ENCODE measurements at places on chromosomes 5 and 9.
A peak's percentile ranks its signal among the peaks of the same experiment; 100 is the strongest.

DNA sequence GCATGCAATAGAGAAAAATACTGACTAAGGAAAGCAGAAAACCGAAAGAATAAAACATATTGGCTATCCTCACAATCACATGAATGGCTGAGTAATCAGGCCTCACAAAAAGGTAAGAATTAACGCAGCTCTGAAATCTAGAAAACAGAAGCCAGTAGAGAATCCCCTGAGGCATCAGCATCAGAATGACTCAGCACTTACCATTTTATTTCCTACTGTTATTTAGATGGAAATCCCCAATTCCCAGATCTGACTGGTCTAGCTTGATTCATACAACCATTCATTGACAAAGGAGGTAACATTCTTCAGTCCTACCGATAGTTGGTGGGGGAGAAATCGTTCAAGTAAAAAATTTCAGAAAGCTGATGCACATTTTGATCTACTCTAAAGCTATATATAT lies 1408.4 kb upstream of the WWC1 start:
- H3K4me1 ChIP-seq, result no peaks in the 10 kb centered on the region
- DNase-seq, result no peak
- H3K4me3 ChIP-seq, result no peak overlapping the region
- no peaks in the 10 kb centered on the region for H3K27me3 ChIP-seq
- no peak overlapping the region for H3K27ac ChIP-seq

DNA sequence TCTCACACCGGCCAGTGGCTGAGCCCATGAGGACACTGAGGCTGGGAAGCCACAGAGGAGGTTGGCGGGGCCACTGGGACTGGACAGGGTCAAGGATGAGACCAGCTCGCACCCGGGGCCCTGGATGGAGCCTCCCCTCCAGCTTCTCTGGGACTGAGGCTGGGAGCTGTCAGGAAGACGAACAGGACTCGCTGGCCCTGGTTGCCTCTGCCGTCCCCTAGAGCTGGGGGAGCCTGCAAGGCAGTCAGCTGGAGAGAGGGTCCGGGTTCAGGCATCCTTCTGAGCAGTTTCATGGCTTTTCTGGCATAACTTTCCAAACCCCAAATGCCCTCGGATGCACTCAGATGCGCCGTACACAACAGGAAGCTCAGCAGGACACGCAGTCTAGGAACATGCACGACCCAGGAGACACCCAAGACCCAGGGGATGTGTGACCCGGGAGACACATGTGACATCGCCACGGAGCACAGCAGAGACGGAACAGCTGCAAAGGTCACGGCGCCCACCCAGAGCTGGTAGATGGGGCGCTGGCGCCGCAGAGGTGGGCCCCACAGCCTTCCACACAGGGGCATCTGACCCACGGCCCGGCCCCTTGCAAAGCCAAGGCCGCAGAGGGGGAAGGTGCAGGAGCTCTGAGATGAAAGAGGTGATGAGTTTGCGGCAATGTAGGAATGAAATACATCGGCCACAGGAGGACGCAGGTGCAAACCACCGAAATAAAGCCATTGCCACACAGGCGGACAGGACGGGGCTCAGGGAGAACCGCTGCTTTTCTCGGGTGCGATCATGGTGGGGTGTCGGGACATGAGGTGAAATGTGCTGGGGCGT lies 17.1 kb downstream of the TPPP start:
- H3K36me3 ChIP-seq, result no peaks in the 10 kb centered on the region
- peaks cover 6% of the 10 kb centered on the region for H3K4me1 ChIP-seq
- no peak overlapping the region for H3K4me3 ChIP-seq
- no peak for DNase-seq

- H3K36me3 ChIP-seq, result no peaks in the 10 kb centered on the region
- peaks cover 3% of the 10 kb centered on the region for H3K27me3 ChIP-seq
- peaks cover 3% of the 10 kb centered on the region for H3K4me1 ChIP-seq
- no peak overlapping the region for H3K27ac ChIP-seq
- no peak overlapping the region for H3K4me3 ChIP-seq
Measured at GRCh38 chr5:168076561-168076991, 214.9 kb upstream of the WWC1 start.

GRCh38 chr9:81824802-81825730 lies 103.2 kb upstream of the SPATA31D4 start:
- no peak overlapping the region for H3K4me3 ChIP-seq
- DNase-seq, result no peak
- H3K36me3 ChIP-seq, result no peaks in the 10 kb centered on the region
- H3K27ac ChIP-seq, result no peak overlapping the region
- H3K27me3 ChIP-seq, result no peaks in the 10 kb centered on the region
- no peaks in the 10 kb centered on the region for H3K4me1 ChIP-seq

GRCh38 chr5:158060212-158060611 lies 201.3 kb upstream of the CLINT1 start:
- no peak for DNase-seq
- H3K4me3 ChIP-seq, result no peak overlapping the region
- no peak overlapping the region for H3K27ac ChIP-seq
- peaks cover 18% of the 10 kb centered on the region for H3K27me3 ChIP-seq

DNA sequence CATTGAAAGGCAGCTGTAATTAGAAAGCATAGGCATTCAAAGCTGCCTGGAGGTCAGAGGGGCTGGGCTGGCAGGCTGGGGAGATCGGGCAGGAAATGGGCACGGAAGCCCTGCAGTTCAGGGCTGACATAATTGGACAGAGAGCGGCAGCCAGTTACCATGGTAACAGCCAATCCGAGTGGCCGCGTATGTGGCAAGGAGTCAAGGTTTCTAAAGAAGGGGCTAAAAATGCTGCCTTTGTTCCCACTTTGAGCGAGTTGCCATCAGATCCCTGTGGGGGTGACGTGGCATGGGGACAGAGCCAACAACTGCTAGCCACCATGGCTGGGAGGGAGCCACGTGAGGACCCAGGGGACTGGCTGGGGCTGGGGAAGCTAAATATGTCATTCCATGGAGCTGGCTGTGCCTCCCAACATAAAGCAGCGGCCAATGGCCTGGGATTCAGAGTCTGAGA lies 44.7 kb upstream of the NDFIP1 start:
- DNase-seq, result peak; percentile 46
- no peak overlapping the region for H3K27ac ChIP-seq
- peaks cover 11% of the 10 kb centered on the region for H3K4me1 ChIP-seq
- no peak overlapping the region for H3K4me3 ChIP-seq
- peaks cover 6% of the 10 kb centered on the region for H3K27me3 ChIP-seq

DNA sequence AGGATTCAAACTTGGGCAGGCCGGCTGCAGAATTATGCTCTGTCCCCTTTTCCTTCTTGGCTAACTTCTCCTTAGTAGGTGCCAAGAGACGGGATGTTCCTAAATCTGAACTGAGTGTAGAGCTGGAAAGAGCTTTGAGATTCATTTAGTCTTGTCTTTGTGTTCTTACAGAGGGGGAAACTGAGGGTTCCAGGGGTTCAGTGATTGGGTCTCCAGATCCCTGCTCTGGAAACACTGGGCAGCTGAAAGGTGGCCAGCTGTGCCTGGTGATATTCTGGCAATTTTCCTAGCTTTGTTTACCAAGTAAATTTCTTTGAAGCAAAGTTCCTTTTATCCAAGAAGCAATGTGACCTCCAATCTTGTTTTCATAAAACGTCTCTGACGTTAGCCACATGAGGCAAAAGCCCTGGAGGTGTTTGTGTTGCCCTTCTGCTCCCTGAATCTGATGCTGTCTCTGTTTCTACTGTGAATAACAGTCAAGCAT lies 288.7 kb downstream of the ZSWIM6 start:
- peaks cover 26% of the 10 kb centered on the region for H3K27me3 ChIP-seq
- H3K36me3 ChIP-seq, result no peaks in the 10 kb centered on the region
- no peak overlapping the region for H3K27ac ChIP-seq
- H3K4me3 ChIP-seq, result no peak overlapping the region
- H3K4me1 ChIP-seq, result no peaks in the 10 kb centered on the region

DNA sequence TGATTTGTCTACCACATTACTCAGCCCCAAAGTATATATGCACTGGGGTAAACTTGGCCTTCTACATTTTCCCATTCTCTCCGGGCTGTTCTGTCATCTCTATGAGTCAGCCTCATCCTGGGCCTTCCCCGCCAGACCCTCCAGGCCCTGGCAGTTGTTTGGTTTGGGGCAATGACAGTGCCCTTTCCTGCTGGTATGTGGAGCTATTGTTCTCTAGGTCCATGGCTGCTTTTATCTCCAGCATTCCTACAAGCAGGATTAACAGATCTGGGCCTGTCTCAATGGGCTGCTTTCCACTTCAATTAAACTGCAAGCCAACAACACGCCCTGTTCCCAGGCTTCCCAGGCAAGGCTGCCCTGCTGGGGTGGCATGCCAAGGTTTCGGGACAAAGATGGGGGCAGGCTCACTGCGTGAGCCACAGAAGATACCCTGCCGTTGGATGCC lies 136.4 kb downstream of the SLIT3 start:
- H3K4me1 ChIP-seq, result no peaks in the 10 kb centered on the region
- H3K36me3 ChIP-seq, result no peaks in the 10 kb centered on the region
- no peaks in the 10 kb centered on the region for H3K27me3 ChIP-seq
- DNase-seq, result no peak

DNA sequence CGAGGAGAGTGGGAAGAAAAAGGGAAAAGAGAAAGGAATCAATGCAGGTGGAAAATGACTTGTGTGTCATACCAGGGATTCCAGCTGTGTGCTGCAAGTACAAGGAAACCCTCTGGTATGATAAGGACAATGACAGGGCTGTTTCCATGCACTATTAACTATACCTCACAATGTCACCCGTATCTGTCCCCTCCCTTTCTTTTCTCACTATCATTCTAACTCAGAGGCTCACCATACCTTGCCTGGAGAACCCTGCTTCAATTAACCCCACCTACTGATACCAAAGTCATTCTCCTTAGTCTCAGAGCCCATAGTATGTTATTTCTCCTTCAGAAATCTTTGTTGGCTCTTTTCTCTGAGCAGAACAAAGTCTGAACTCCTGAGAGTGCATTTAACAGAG lies 236.2 kb upstream of the NREP start:
- H3K4me3 ChIP-seq, result no peak overlapping the region
- no peaks in the 10 kb centered on the region for H3K36me3 ChIP-seq
- H3K4me1 ChIP-seq, result no peaks in the 10 kb centered on the region

- no peak overlapping the region for H3K27ac ChIP-seq
- no peak for DNase-seq
- peaks cover 13% of the 10 kb centered on the region for H3K4me1 ChIP-seq
- peaks cover 25% of the 10 kb centered on the region for H3K27me3 ChIP-seq
Measured at GRCh38 chr5:66741394-66741793, 145.2 kb downstream of the MAST4 start.

GRCh38 chr5:80509362-80509761 lies 21.5 kb downstream of the FAM151B start:
- H3K4me3 ChIP-seq, result no peak overlapping the region
- no peaks in the 10 kb centered on the region for H3K4me1 ChIP-seq
- no peak overlapping the region for H3K27ac ChIP-seq

GRCh38 chr5:7169240-7169878 lies 226.6 kb upstream of the ADCY2 start:
- no peaks in the 10 kb centered on the region for H3K36me3 ChIP-seq
- H3K27ac ChIP-seq, result no peak overlapping the region
- H3K4me1 ChIP-seq, result no peaks in the 10 kb centered on the region
- H3K4me3 ChIP-seq, result no peak overlapping the region

All from activated CD4-positive, alpha-beta memory T cell treated with anti-CD3 and anti-CD28 coated beads, Interleukin-2, amount 10 ng/mL, durations not matched to agents 7 days and 5 days (primary cell).